Bronchial epithelial cell (primary cell): ENCODE measurements at places on chromosomes 4 and X.
A peak's percentile ranks its signal among the peaks of the same experiment; 100 is the strongest.

DNA sequence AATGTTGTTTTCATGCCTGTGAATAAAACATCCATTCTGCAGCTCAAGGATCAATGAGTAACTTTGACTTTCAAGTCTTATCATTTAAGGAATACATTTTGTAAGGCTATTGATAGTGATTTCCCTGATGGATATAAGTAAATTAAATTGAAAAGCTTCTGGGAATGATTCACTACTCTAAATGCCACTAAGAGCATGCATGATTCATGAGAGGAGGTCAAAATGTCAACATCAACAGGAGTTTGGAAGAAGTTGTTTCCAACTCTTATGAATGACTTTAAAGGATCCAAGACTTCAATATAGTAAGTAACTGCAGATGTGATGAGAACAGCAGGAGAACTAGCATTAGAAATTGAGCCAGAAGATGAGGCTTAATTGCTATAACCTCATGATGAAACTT, 1487.3 kb downstream of the PCDH7 start:
- peak; percentile 53 for DNase-seq

GRCh38 chr4:99366491-99366890, 13.9 kb upstream of the ADH1C start:
- DNase-seq: no peak

- no peak for DNase-seq
Observed at GRCh38 chr4:94944726-94945125, 187.0 kb downstream of the BMPR1B start.

- no peak for DNase-seq
Observed at GRCh38 chrX:101220662-101221260, 1.2 kb downstream of the DRP2 start.

DNA sequence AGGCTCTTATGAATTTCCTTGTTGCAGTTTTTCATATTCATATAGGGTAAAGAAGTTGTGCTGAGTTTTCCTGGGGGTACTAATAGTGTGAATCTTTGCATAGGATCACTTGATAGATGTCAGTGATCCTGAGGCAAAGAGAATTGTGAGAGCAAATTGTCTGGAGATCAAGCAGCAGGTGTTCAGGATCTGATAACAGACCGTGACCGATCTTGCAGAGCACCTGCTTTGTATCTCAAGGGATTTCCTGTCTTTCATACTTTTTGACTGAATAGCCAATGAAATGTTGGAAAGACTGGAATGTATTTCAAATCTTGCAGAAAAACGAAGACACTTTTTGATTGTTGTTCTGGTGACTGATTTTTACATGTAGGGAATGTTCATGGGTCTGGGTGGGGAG, 914.5 kb downstream of the STIM2 start:
- DNase-seq: no peak

GRCh38 chr4:8281519-8282133, 12.1 kb downstream of the HTRA3 start:
- no peak for DNase-seq

DNA sequence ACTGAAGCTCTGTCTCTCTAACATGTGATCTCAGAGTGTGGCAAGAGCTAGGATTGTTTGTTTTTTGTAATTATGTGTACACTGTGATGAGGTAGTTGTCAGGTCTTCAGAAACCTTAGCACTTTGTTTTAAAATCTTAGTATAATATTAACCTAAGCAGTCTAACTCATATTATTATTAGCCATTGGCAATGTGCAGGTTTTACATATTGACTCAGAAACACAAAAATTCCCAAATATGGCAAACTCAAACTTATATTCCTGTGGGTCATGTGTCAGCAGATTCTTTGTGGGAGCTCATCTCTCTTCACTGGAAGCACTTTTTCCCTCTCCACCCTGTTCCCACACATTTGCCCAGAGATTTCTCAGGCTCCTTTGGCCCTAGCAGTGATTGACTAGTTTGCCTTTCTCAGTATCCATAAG, 8.2 kb upstream of the PWWP3B start:
- no peak for DNase-seq

DNA sequence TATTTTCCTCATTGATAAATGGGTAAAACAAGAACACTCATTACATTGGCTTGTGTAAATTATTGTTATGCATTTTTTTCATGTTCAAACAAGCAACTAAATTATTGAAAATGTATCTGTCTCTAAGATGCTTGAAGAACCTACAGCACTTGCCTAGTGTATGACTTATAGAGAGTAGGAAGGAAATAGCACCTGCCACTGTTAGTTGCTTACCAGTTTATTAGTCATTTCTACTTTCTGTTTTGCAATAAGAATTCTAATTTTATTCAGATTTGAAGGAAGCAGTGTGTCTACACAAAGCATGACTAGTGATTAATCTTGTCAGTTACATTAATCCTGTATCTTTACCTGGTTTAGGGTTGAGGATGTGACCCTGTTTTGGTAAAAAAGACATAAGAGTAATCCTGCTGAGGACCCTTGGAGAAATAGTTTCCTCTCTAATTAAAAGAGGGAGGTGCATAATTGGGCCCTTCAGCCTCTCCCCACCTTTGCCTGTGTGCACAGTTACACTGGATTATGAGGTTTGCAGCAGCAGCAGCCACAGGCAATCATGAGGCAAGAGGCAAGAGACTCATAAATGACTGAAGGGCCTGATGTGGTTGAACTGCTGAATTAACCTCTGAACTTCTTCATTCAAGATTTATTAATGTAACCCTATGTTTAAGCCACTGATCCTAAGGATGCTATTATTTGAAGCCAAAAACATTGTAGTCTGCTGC, 1202.1 kb downstream of the ADGRL3 start:
- peak; percentile 1 for DNase-seq

- DNase-seq: peak; percentile 21
Observed at GRCh38 chr4:177706916-177707315, 264.7 kb upstream of the AGA start.

DNA sequence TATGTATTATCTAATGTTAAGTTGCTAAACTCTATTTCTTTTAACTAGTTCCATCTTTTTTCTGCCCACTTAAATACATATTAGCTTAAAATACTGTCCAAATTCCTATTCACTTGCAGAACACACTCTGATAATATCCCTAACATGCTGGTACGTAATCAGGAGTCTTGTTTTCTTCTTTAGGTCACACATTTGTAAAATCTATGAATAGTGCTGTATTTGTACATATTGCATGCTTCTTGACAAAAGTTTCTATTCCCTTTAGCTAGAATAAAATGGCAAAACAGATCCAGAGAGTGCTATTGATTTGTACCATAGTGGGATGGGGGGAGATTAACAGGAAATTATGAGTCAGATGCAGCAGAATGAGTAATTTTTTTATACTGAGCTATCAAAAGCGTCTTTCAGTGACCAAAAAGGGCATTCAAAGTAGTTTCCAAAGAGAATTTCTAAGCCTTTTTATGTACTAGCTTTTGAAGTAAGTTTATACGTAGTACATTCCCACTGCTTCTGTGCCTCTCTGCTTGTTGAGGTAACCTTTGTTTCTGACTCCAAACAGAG, 126.5 kb downstream of the PTPN13 start:
- DNase-seq: peak; percentile 34

DNA sequence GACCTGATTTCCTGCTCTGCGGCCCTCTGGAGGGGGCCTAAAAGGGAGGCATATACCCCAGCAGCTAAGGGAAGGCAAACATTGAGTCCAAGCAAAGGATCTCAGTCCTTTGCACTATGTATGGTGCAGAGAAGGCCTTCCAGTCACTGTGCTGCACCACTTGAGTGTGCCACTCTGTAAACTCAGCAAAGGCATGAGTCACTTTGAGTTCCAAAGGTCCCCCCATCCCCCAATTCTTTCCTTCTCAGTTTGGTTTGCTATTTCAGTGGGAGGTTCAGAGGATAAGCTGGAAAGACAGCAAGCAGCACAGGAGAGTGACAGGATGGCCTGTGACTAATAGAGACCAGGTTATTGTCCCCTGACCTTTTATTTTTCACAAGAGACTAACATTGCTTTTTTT, 131.3 kb downstream of the FHDC1 start:
- peak; percentile 44 for DNase-seq

DNA sequence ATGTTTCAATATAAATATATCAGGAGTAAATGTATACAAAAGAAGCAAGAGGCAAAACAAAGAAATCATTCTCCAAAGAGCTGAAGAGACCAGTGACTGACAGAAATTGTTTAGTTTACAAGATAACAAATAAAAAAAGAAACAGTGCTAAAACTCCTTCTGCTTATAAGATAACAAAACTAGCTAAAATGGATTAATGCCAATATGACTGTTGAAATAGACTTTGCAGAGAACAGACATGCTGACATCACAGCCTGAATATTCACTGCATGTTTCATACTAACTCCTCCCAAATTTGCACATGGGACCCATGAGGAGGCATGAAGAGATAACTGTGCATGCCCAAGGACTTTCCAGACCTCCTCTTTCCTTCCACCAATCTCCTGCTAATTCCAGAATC, 6.2 kb upstream of the GABRA4 start:
- DNase-seq: peak; percentile 6

GRCh38 chr4:168839758-168840391, 170.2 kb downstream of the CBR4 start:
- DNase-seq: no peak

GRCh38 chr4:140839888-140840790, 84.0 kb upstream of the TBC1D9 start:
- no peak for DNase-seq

GRCh38 chr4:20992002-20992401, 291.7 kb downstream of the PACRGL start:
- DNase-seq: peak; percentile 34

- DNase-seq: peak; percentile 25
Observed at GRCh38 chrX:132532913-132533312, 44.1 kb upstream of the MBNL3 start.

DNA sequence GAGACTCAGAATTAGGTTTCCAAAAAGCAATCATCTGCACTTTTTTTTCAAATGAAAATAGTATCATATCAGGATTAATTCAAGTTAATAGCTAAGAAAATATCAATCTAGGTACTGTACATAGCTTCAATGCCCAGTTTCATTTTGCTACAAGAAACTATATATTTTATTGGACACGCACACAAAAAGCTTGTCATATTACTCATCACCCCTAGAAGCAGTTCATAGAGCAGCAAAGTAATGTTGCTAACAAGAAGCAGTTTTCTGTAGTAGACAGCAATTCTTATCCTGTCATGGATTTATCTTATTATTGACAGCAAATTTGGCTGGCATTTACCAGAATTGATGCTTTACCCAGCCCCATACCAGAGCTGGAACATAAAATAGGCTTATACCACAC, 52.3 kb upstream of the LSM6 start:
- DNase-seq: no peak

- DNase-seq: no peak
Observed at GRCh38 chrX:69113723-69114122, 51.5 kb downstream of the PJA1 start.

DNA sequence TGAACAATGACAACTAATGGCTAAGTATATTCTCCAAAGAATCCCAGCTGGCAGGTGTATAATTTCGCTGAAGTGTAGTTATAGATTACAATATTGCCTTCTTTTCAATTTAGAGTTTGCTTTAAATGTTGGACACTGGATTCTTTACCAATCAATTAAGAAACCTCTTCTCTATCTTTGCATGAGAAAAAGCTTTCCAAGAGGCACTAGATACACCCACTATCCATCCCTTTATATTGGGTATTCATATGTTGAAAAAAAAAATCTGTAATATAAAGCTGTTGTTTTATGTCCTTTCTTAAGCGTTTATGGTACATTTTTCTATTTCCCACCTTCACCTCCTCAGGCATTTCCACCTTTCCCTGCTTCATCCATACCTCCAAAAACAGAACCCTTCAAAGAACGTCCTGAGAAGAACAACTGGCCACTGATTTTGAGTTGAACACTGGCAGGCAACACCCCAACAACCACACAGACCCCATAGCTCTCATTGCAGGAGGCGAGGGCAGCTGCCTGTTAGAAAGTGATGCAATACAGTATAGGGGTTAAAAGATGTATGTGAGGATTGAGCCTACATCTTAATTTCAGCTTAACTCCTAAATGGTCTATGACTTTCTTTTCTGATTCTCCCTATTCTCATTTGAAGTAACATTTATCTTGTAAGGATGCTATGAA, 11.8 kb downstream of the ADH6 start:
- DNase-seq: no peak

- DNase-seq: no peak
Observed at GRCh38 chr4:6710282-6710681, 617 bp upstream of the MRFAP1L1 start.

GRCh38 chrX:100409610-100410590, at the start of gene PCDH19:
Gene PCDH19, minus strand, starts transcription at chrX:100410273. Its CDS starts 1,676 bp downstream, at chrX:100408597.
- peak; percentile 32 for DNase-seq

- DNase-seq: no peak
Observed at GRCh38 chr4:3283483-3283882, 9.3 kb upstream of the RGS12 start.

DNA sequence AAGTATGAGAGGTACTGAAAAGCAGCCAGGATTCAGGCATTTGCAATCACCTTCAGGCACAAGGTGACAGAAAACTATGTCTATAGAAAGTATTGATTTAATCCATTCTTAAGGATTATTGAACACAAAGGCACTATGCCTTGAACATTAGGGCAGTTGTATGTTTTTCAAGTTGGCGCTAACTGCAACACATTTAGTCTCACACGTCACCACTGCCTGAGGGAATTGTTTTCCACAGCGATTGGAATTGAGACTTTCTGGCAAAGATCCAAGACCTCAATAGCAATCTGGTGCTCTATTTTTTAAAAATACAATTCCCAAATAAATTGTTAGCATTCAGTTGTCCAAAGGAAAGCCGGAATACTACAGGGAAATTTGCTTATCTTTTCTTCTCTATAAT, 52.7 kb upstream of the FTHL17 start:
- DNase-seq: no peak

- no peak for DNase-seq
Observed at GRCh38 chr4:90798948-90799347, 671.8 kb downstream of the CCSER1 start.

DNA sequence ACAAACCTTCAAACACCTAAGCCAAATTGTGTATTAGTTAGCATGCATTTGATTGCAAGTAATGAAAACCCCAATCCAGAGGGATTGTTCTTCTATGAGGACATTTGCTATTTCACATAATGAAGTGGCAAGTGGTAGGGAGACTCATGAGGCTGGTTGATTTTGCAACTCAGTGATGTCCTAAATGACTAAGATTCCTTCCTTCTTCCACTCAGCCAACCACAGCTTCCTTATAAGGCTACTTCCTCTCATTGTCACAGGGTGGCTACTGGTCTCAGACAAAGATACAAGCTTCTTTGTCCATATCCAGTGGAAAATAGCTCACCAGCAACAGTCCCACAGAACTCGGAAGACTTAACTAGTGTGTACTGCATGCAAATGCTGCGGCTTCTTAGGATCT, 5.3 kb upstream of the OTC start:
- peak; percentile 78 for DNase-seq
